ENCODE measurements at places on chromosomes 13 and 19. TPM values are rescaled to one million over a fixed set of nuclear protein-coding genes. Genes with fewer than 3 reads are reported as not detected.

Gene CA11
- total RNA-seq = 1.7 TPM

Gene DNAJC15
- total RNA-seq = 18.2 TPM

DNA sequence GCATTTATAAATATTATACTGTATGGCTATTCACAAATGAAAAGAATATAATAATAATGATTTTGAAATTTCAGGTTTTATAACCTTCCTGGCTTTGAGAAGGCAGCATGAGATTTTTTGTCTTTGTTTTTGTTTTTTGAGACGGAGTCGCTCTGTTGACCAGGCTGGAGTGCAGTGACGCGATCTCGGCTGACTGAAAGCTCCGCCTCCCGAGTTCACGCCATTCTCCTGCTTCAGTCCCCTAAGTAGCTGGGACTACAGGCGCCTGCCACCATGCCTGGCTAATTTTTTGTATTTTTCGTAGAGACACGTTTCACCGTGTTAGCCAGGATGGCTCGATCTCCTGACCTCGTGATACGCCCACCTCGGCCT lies 64.1 kb downstream of the ZNF429 start:
- no peak for DNase-seq

Gene ZNF564
- total RNA-seq = 3.3 TPM

DNA sequence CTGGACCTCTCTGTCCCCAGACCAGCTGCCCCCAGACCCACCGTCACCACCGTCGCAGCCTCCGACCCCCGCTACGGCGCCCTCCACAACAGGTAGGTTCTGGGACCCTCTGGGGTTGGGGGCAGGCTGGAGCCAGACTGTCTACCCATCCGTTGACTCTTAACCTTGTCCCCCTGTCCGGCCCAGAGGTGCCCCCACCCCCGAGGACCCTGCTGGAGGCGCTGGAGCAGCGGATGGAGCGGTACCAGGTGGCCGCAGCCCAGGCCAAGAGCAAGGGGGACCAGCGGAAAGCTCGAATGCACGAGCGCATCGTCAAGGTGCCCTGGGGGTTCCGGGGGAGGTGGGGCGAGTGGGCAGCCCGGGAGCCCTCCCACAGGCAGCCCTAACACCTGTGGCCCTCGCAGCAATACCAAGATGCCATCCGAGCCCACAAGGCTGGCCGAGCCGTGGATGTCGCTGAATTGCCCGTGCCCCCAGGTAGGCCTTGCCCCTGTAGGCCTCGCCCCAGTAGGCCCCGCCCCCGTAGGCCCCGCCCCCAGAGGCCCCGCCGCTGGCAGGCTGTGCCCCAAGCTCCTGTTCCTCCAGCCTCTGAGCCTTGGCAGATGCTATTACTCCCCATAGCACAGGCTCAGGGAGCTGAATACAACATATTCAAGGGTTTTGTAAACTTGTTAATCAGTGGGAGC lies 12.9 kb downstream of the CC2D1A start:
- no peak for DNase-seq

Data from gastrocnemius medialis (tissue), 4 donors.